ENCODE measurements at places on chromosomes 7 and 10.

DNA sequence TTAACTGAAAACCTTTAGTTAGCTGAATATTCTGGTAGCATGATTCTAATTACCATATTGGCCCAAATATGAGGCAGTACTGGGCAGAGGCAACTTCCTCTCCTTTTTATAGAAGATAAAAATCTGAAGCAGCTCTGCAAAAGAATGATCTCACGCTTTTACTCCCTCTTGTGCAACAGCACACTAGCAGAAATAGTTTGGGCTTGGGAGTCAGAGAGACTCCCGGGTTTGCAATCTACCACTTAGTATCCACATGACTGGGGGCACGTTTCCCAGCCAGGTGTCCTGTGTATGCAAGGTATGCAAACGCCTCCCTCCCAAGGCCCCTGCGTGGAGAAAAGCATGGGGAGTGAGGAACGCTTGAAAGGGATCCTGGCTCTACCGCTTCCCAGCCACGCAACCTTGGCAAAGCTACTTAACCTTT is 47.2 kb upstream of the RHEB start:
- H3K27me3 ChIP-seq = no peaks in the 10 kb centered on the region
- no peak overlapping the region for H3K27ac ChIP-seq
- no peaks in the 10 kb centered on the region for H3K4me1 ChIP-seq
- DNase-seq = no peak

GRCh38 chr10:59856104-59856503 is 50.3 kb downstream of the CCDC6 start:
- H3K4me3 ChIP-seq = no peak overlapping the region
- H3K27me3 ChIP-seq = no peaks in the 10 kb centered on the region
- no peak for DNase-seq
- no peaks in the 10 kb centered on the region for H3K36me3 ChIP-seq
- peaks cover 11% of the 10 kb centered on the region for H3K4me1 ChIP-seq

- no peak overlapping the region for H3K4me3 ChIP-seq
- H3K27ac ChIP-seq = no peak overlapping the region
- H3K27me3 ChIP-seq = no peaks in the 10 kb centered on the region
- no peaks in the 10 kb centered on the region for H3K4me1 ChIP-seq
These were observed 20.3 kb downstream of the ELAPOR2 start for GRCh38 chr7:87038993-87039690.

DNA sequence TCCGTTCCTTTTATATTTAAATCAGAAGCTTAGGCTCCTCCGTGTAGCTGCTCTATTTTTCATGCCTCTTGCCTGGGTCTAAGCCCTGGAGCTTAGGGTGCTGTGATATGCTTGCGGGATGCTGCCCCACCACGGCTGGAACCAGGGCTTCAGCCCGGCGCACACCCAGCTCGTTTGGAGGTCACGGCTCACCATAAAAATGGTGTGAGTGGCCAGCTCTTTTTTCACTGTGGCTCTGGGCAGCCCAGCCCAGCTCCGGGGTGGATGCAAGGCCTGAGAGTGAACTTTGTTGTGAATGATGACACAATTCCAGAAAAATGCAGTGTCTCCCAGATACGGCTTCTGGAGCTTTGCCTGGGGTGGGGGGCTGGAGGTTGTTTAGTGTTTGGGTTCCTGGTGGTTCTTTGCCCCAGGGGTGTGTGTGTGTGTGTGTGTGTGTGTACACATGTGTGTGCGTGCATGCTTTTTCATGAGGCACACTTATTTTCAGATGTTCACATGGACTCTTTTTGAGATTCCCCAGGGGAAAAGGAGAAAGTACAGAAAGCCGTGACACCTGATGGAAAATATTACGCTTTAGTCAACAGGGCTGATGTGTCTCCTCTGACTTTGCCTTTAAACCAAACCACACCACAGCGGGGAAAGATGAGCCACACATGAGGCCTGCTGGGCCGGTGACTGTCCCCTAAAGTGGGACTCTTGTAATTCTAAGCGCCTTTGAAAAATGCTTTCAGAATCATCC is 46.2 kb downstream of the GRK5 start:
- no peak for DNase-seq
- no peaks in the 10 kb centered on the region for H3K27me3 ChIP-seq
- no peak overlapping the region for H3K27ac ChIP-seq
- no peaks in the 10 kb centered on the region for H3K36me3 ChIP-seq

- no peaks in the 10 kb centered on the region for H3K36me3 ChIP-seq
- H3K27ac ChIP-seq = no peak overlapping the region
- no peaks in the 10 kb centered on the region for H3K27me3 ChIP-seq
These were observed 107.9 kb upstream of the FRMD4A start for GRCh38 chr10:14438576-14438975.

DNA sequence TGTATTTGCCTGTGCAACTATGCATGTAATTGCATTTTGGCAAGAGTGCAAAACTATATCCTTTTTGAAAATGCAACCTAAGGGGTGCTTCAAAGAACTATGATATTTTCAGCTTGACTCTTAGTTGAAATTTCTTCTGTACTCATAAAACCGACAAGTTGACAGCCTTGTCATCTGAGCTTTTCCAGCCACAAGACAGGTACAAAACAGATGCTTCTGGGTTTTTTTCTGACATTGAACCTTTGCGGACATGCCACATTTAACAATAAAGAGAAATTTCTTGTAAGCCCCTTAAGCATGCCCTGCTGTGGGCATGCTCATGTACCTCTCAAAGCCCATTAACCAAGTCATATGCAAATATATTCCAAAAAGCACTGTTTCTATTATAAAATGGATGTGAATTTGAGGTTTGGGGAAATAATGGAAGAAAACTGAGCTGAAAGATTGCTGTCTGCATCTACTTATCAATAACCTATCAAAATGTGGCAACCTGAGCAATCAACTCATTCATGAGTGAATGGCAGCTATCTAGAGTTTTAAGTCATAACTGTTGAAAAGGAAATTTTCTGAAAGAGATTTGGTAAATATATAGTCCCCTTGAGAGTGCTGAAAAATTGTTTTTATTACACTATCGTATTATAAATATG is 1117.0 kb upstream of the LRRTM3 start:
- no peaks in the 10 kb centered on the region for H3K4me1 ChIP-seq
- DNase-seq = no peak
- no peak overlapping the region for H3K27ac ChIP-seq
- H3K27me3 ChIP-seq = no peaks in the 10 kb centered on the region

- H3K27me3 ChIP-seq = no peaks in the 10 kb centered on the region
- no peak overlapping the region for H3K4me3 ChIP-seq
- no peak for DNase-seq
- no peaks in the 10 kb centered on the region for H3K4me1 ChIP-seq
These were observed 193.4 kb upstream of the VWC2 start for GRCh38 chr7:49580000-49580399.

DNA sequence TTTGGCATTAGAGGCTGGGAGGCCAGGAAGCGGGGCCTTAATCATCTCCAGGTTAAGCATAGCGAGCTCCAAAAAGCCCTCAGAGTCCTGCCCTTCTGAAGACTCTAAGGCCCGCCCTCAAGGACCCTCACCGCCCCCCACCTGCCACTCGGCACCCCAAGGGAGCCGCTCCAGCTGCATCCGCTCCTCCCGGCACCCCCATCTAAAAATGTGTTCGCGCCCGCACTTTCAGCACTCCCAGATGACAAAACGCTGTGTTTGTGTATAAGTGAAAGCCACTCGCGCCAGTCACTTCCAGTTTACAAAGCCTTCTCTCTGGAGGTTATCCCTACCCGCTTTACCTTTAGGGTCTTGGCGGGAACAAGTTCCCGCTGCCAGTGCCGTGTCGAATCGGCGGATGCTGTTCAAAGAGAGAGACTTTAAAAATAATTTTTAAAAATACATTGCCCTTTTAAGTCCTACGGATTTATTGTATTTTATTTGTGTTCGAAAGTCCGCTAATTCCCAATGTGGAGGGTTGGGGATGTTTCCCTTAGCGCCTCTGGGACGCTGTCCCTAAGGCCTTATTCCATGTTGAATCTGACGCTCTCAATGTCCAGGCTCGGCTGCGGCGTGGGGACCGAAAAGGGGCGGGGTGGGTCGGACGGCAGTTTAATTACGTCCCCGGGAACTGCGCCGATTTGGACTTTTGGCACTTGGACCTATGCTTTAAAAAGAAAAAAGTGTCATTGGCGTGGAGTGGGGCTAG is at the start of the genes DCLRE1A and NHLRC2:
TSS of gene DCLRE1A (minus strand) at position 70 of the 748 bp plus-strand sequence. CDS start 900 bp downstream, outside the sequence.
TSS of gene NHLRC2 (plus strand) at position 649 of the 748 bp plus-strand sequence. CDS start 212 bp downstream, outside the sequence.
- H3K36me3 ChIP-seq = no peaks in the 10 kb centered on the region
- peak within 1 kb of the TSS; percentile 95 for H3K4me3 ChIP-seq
- peaks cover 13% of the 10 kb centered on the region for H3K4me1 ChIP-seq
- H3K27ac ChIP-seq = peak within 1 kb of the TSS; percentile 72
- DNase-seq = peak; percentile 76
